A549 treated with Hydrocortisone at 1 μM for 4 hours (cell line): ENCODE measurements at places on chromosomes 7 and 10. TPM values are rescaled to one million over a fixed set of nuclear protein-coding genes. Genes with fewer than 3 reads are reported as not detected.

The HTR5A gene
- total RNA-seq: not detected in 5 replicates

The COX15 gene
- 27.0 to 35.5 TPM (median 30.3 TPM) in 5 replicates for total RNA-seq

The PRSS37 gene
- total RNA-seq: not detected in 5 replicates

The MMRN2 gene
- total RNA-seq: 1.0 to 1.2 TPM (median 1.1 TPM) in 5 replicates

The EDRF1 gene
- 14.3 to 15.5 TPM (median 15.1 TPM) in 5 replicates for total RNA-seq

The STEAP1B gene
- total RNA-seq: 0.07 to 0.21 TPM (median 0.13 TPM) in 5 replicates

The PHYHIPL gene
- total RNA-seq: 0.16 to 0.52 TPM (median 0.39 TPM) in 5 replicates

The TMEM270 gene
- total RNA-seq: 0.10 to 0.28 TPM (median 0.13 TPM) in 3 of 5 replicates, not detected in the others

The ATP6V0E2 gene
- total RNA-seq: 54.5 to 61.2 TPM (median 58.8 TPM) in 5 replicates

The IQUB gene
- 0.06 TPM in 4 of 5 replicates, not detected in the other for total RNA-seq

The SAP25 gene
- 0.18 to 0.85 TPM (median 0.21 TPM) in 4 of 5 replicates, not detected in the other for total RNA-seq

The ACSL5 gene
- total RNA-seq: 0.29 to 0.46 TPM (median 0.41 TPM) in 5 replicates

The CCDC3 gene
- total RNA-seq: 0.83 to 1.4 TPM (median 1.0 TPM) in 5 replicates

The PRKCQ gene
- total RNA-seq: 3.5 to 4.3 TPM (median 3.7 TPM) in 5 replicates

The PRPS1L1 gene
- total RNA-seq: not detected in 5 replicates

The FEZF1 gene
- not detected in 5 replicates for total RNA-seq

The TCERG1L gene
- not detected in 5 replicates for total RNA-seq

The CHN2 gene
- 0.07 to 0.56 TPM (median 0.14 TPM) in 5 replicates for total RNA-seq

The ASAH2 gene
- 2.2 to 3.8 TPM (median 2.3 TPM) in 5 replicates for total RNA-seq

The FGFR2 gene
- total RNA-seq: 0.28 to 0.60 TPM (median 0.43 TPM) in 5 replicates

The CD36 gene
- total RNA-seq: 0.10 to 0.43 TPM (median 0.19 TPM) in 4 of 5 replicates, not detected in the other

The SPDYE5 gene
- total RNA-seq: not detected in 5 replicates

The PAPOLB gene
- total RNA-seq: not detected in 5 replicates

The P4HA1 gene
- 18.2 to 32.1 TPM (median 22.0 TPM) in 5 replicates for total RNA-seq

The FAM241B gene
- 15.6 to 19.4 TPM (median 16.9 TPM) in 5 replicates for total RNA-seq

The CADPS2 gene
- 0.03 to 0.08 TPM (median 0.05 TPM) in 5 replicates for total RNA-seq

The YKT6 gene
- 115 to 131 TPM (median 116 TPM) in 5 replicates for total RNA-seq

The MSMB gene
- 0.29 to 0.42 TPM (median 0.31 TPM) in 3 of 5 replicates, not detected in the others for total RNA-seq

The ANKRD30A gene
- 0.36 to 0.99 TPM (median 0.86 TPM) in 5 replicates for total RNA-seq

The C10orf143 gene
- total RNA-seq: 0.39 to 0.76 TPM (median 0.61 TPM) in 5 replicates

The NHLRC2 gene
- 6.3 to 8.7 TPM (median 7.2 TPM) in 5 replicates for total RNA-seq

The ANKRD2 gene
- total RNA-seq: 5.6 to 8.9 TPM (median 7.3 TPM) in 5 replicates
